GM12891 (cell line): ENCODE measurements at places on chromosomes 13 and 19.

DNA sequence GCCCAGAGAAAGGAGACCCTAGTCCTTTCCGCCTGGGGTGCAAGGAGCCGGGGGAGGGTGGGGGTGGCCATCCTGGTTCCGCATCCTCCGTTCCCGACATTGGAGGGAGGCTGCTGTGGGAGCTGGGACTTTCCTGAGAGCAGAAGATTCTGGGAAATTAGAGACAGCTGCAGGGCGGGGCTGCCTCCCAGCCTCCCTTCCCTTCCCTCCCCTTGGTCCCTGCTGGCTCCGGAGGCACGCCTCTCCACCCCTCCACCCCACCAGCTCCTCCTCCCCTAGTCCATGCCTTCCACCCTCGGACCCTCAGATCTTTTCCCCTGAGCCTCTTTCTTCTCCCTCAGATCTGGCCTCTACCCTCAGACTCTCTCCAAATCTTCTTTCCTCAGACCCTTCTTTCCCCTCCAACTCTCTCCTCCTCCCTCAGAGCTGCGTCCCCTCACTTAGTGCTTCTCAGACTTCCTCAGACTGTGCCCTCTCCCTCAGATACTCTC, 3.1 kb upstream of the BCL3 start:
- no peak for DNase-seq

- DNase-seq, result no peak
These were observed 1.6 kb upstream of the ZNF529 start for GRCh38 chr19:36574741-36575140.

DNA sequence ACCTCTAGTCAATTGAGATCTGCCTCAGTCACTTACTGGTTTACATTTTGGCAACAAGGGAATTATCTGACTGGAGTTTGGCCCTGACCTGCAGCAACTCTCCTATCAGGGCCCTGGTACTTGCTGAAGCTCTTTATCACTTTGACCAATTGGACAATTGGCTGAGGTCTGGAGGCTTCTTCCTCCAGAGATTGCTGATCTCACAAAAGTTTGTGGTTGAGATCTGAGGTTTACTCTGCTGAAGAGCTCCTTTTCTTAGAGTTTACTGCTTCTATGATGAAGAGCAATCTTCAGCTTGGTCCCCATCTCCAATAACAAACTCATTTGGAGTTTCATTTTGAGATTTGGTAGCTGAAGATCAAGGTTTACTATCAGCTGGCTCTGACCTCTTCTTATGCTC, 276.9 kb upstream of the SGCG start:
- DNase-seq, result no peak

DNA sequence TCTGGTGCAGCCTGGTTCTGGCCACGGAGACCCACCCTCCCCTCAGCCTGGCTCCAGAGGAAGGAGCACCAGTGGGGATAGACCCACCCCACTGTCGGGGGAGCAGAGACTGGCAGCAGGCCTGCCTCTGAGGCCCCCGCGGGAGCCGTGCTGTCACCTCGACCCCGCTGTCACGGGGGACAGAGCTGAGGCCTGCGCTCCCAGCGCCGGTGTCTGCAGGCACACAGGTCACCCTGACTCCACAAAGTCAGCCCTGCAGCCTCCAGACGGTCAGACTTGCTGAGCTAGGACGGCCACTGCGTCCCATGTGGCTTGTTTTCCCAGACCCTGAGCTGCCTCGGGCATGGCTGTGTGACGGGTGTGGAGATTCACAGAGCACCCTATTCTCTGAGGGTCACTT, 32.3 kb downstream of the GNG7 start:
- no peak for DNase-seq

DNA sequence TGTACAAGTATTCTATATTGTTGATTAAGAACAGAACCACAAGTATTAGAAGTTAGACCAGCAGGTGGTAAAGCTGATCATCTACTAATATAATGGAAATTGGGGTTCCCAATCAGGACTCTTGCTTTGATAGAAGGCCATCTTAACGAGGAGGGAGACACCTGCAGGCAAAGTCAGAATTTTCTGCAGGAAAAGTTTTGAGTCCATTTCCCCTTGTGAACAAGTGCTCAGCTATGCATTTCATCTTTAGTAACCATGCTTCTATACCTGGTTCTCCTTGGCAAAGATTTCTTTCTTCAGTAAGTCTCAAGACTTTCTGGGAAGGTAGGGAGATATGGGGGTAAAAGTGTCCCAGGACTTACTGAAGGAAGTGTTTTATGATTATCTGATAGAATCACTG, 36.1 kb upstream of the USPL1 start:
- no peak for DNase-seq

DNA sequence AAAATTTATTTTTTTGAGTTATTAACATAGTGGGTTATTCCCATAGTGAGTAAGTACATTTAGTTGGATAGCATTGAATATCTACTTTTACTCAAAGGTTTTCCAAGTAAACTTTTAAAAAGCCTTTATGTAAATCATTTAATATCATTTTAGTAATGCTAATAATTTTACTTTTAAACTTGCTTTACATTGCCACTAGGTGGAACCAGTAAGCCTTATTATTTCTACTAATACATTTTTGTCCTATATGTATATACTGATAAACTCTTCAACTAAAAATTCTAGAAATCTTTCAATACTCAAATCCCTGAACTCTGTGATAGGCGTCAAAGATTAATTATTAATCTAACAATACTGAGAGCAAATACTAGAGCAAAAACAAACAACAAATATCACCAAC, 1709.2 kb upstream of the PCDH20 start:
- no peak for DNase-seq

GRCh38 chr19:44846455-44847143, 502 bp downstream of the NECTIN2 start:
- DNase-seq, result no peak

DNA sequence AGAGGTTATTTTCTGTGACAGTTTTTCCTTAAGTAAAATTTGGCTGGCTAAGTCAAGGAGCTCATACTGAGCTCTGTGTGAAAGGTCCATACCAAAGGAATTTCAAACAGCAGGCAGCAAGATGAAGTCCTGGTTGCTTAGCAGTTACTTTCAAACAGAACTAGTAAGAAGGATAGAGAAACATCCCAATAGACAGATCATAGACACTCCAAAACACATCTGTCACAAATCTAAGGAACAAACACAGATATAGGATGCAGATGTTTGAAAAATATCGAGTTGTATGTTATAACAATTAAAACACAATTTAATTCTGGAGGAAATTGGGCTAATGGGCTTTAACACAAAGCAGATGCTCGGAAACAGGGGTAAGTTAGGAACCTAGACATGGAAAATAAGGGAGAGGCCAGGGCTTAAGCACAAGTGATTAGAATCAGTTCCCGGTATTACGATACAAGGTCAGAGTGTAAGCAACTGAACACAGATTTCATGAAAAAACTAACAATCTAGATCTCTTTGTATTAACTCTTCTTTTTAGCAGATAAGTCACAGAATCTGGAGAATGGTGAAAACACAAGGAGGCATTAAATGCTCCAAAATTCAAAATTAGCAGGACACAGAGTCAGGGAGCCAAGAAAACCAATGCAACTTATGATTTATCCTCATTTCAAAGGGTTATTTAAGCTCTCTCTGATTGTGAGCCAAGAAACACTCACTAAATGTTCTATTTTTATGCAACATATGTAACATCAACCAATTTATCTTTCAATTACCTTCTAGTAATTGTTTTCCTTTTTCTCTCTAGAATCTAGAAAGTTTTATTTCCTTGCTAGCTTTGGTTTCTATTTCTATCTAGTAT, 1992.9 kb upstream of the PCDH20 start:
- no peak for DNase-seq

DNA sequence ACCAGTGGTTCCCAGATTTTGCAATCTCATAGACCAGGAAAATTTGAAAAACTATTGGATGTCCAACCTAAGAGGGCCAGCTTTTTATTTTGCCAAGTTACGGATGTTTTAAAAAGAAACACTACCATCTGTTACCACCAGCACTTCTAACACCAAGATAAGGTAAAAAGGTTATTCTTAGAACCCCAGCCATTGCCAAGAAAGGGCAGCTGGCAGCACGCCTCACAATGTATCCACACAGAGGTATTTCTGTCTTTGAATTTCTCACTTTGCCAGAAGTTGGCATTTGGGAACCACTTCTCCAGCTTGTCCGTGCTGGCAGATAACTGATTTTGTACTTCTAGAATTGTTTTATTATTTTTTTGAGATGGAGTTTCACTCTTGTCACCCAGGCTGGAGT, 28.7 kb downstream of the CAPN12 start:
- DNase-seq, result no peak

GRCh38 chr19:6811906-6812305, 39.4 kb downstream of the VAV1 start:
- no peak for DNase-seq

- no peak for DNase-seq
These were observed 6.8 kb upstream of the UBE2L5 start for GRCh38 chr13:30415430-30416030.

DNA sequence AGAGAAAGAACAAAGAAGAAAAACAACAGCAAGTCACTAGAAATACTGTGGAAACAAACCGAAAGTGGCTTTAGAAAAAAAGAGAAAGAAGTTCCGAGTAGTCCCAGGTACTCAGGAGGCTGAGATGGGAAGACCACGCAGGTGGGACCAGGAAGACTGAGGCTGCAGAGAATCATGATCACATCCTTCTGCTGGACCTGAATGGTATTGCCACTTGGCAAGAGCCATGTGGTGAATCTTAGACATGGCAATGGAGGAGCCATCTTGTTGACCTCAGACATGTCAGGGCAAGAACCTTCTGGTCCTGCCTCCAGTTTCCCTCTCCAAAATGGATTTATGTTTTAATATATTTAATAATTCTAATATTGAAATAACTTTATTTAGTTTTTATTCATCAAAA, 37.4 kb upstream of the ZNF724 start:
- DNase-seq, result no peak

DNA sequence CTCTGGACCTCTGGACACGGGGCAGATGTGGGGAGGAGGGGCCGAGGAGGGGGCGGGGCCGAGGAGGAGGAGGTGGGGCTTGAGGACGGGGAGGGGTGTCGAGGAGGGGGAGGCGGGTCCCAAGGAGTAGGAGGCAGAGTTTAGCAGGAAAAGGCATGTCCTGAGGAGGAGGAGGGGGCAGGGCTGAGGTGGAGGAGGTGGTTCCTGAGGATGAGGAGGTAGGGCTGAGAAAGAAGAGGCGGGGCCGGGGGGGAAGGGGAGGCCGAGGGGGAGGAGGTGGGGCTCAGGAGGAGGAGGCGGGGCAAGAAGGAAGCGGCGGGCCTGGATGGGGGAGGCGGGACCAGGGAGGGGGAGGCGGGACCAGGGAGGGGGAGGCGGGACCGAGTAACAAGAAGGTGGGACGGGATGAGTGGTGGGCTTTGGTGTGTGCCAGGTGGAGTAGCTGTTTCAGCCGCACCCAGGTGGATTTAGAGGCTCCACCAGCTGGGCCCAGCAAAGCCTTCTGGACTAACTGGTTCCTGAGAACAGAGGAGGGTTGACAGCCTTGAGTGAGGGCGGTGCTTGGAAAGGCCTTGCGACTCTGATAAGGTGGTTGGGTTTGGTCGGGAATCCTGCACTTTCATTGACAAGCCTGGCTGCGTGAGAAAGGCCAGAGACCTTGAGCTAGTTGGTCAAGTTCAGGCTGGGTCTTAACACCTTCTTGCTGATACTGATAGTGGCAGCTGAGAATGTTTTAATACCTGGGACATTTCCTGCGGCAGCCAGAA, 7.7 kb downstream of the TECR start:
- no peak for DNase-seq

DNA sequence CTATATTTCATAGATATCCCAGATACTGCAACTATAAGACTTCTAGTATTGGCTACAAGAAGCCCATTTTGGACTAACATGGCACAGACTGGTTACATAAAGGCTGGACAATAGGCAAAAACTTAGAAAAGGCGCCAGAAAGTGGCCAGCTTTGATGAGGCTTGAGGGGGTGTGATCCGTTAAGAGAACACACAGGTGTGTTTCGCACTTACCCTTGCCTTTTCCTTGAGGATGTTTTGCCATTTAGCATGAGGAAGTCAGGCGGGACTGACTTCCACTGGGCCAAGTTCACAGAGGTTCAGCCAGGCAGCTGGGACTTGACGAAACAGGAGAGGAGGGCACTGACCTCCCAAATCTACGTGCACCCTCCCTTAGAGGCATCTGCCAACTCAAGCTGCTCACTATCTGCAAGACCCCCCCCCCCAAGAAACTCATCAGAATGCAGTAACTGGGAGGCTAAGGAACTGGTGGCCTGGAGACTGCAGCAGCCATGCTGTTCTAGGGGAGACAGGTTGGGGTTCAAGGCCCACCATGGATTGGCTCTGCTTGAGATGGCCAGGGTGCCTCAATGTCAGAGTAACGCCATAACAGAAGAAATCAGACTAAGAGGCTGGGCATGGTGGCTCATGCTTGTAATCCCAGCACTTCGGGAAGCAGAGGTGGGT, 4.5 kb upstream of the LIN7B start:
- DNase-seq, result no peak

- DNase-seq, result no peak
These were observed 172.5 kb upstream of the SLITRK5 start for GRCh38 chr13:87498681-87499080.

- no peak for DNase-seq
These were observed 41.1 kb upstream of the GTF3A start for GRCh38 chr13:27383104-27383921.

DNA sequence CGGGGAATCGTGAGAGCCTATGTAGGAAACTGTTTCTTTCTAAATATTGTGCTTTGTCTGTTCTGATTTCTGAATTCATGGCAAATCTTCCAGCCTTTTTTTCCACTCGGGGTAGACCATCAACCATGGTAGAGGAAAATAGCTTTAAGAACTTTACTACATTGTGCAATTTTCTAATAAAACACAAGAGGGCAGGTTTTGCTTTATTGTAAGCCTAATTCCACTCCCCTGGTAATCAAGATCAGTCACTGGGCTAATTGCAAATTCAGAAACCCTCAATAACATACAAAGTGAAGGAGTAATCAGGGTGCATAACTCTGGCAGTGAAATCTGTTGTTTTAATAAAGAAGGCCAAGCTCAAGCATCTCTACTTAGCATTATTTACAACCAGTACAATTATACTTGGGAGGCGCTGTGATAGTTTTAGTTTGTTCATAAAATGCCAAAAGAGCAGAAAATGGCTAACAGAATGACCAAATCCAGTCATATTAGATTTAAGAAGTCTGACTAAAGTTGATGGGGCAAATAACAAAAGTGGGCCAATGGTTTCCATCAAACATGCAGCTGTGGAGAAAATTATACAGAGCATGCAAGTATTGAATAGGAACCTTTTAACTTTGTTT, 43.8 kb downstream of the DCT start:
- no peak for DNase-seq
